ENCODE measurements at places on chromosomes 6 and 20.

DNA sequence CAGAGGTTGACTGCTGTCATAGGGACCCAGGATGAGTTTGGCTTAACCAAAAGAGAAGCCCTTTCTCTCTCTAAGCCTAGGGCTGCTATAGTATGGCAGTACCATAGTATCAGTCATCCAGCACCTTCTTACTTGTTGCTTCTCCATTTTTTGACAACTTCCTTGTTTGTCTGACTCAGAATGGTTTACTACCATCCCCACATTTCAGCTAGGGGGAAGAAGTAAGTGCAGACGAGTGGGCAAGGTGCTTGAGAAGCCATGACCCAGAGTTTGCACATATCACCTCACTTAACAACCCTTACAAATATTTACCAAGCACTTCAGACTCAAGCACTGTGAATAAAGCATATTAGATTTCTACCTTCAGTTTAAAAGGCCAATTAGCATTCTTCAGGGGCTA, 289.9 kb upstream of the TSHZ2 start:
- DNase-seq, result no peak

DNA sequence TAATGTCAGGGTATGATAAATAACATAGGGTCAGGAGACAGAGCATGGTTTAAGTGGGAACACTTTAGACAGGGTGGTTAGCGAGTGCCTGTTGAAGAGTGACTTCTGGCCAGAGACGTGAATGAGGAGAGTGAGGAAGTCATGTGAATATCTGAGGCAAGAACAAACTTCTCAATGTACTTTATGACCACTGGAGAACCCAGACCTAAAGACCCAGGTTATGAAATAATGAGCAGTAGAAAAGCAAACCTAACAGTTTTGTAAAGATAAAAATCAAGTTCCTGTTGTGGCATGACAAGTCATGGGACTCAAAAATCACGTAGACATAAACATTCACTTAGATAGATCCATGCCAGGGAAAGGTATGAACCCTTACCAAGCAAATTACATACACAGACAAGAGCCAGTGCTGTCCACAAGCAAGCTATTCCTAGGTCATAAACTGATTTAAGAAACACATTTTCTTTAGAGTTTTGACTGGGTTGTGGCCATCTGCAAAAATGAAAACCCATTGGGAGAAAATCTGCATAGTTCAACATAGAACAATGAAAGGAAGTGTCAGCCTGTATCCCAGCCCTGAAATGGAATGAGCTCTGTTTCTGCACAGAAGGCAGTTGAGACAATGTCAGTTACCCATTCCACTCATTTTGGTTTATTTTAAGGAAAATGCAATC, 2.2 kb upstream of the MYCT1 start:
- DNase-seq, result no peak

DNA sequence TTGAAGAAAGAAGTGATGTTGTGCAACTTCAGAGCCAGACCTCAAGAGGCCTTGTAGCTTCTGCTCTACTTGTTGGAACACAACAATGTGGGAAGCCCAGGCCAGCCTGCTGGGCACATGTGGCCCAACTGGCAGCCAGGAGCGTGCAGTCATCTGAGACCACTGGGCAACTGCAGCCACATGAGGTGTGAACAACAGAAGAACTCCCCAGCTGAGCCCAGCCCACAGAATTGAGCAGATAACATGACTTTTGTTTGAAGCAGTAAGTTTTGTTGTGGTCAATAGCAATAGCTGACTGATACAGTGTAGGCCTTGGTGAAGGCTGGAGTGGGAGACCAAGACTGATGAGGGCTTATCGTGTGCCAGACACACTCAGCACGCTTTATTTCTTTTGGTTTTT, 8.6 kb upstream of the ADAM33 start:
- no peak for DNase-seq

- DNase-seq, result no peak
These were observed 7.6 kb downstream of the TFAP2C start for GRCh38 chr20:56636716-56637115.

DNA sequence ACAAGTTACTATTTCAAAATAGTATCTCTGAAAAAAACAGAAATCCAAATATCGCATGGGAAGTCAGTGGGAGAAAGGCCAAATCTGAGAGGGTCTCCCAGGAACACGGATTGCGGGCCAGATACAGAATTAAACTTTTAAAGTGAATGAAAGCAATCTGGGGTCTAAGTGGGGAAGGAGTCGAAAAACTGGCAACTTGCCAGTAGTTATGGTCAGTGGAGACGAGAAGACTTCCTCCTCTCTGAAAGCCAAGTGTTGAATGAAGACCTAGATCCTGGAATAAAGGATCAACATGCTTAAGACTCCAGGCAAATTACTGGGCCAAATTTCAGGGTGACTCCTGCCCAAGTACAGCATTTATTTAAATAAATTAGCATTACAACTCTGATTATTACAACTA, 123.6 kb downstream of the BFSP1 start:
- DNase-seq, result no peak

GRCh38 chr6:101853231-101854085, 459.9 kb downstream of the GRIK2 start:
- DNase-seq, result no peak

DNA sequence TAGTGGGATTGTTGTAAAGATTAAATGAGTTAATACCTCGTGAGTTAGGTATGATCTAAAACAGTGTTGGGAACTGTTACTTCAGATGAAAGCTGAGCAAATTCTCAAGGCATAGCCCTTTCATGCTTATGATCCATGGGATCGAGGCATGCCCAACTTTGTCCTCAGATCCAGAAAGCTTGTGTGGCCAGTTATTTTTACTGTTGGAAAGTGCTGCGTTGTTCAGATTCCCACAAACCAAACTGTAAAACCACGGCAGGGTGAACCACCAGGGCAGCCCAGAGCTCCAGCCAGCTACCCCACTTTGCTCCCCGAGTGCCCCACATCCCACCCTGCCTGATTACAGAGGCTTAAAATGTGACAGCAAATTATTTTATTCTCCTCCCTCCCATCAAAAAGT, 139.3 kb upstream of the RIN2 start:
- no peak for DNase-seq

DNA sequence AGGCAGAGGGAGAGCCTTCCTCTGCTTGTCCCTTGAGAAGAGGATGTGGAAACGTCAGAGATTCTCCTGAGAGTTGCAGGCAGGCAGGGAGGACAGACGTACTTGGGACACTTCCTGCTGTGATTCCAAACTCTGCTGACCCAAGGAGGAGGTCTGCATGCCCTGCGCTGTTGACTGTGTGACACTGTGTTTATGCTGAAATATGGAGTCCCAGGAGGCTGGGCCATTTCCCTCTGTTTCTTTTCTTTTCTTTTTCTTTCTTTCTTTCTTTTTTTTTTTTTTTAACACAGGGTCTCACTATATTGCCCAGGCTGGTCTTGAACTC, 63.5 kb upstream of the BHLHE23 start:
- DNase-seq, result no peak

DNA sequence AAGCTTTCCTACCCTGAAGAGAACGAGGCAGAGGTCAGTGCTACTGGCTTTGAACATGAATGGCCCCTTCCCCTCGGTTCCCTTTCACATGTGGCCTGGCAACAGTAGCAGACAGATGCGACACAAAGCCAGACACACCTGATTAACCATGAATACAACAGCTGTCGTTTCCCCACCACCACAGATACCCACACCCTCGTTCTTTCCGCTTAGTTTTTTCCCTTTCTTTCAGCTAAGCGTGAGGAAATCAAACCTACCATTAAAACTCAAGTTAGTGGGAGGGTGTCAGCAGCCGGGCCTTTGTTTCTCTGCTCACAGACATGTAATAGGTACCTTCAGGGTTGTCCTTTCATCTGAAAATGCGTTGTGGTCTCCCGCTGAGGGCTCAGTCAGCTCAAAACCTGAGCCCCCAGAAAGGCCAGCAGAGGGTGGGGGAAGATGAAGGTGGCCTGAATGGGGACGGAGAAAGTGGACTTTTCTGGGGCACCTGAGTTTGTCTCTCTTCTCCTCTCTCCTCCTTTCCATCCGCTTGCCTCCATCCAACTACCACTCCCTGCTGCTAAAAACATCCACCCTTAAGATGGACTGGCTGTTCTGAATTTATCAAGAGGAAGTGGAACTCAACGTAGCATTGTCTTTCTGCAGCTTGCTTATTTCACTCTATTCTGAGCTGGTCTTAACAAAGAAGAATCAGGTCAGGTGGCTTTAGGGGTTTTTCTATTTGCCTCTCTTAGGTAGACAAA, 516.6 kb upstream of the JARID2 start:
- no peak for DNase-seq

DNA sequence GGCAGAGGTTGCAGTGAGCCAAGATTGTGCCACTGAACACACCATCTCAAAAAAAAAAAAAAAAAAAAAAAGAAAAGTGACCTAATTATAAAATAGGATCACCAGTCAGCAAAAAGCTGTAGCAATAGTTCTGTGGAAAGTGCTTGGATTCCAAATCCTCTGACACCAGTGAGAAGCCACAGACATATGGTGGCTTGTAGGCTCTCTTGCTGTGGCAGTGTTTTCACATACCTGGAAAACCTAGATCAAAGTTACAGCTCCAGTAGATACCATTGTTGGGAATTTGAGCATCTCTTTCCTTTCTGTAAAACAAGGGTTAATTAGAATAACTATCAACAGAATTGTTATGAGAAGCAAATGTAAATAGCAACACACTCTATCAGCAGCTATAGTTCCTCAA, 4.1 kb downstream of the CCDC170 start:
- no peak for DNase-seq

DNA sequence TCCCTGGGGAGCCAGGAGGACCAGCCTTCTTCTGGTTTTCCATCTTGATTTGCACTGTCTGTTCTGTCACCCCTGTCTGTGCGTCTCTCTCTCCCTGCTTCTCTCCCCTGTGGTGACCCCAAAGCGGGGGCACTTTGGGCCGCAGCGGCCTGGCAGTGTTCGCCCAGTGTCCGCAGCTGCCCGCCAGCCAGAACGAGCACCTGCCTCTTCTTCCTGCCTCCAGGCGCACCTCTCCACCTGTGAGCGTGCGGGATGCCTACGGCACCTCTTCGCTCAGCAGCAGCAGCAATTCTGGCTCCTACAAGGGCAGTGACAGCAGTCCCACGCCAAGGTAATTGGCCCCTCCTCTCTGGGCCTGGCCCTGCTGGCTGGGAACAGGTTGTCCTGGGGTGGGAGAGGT, 30.8 kb downstream of the SNPH start:
- DNase-seq, result no peak

All from mesendoderm (in vitro differentiated cells).